NCI-H82 (cell line): ENCODE measurements at places on chromosomes 5 and 9.

GRCh38 chr5:74556631-74557595 lies 83.6 kb downstream of the ENC1 start:
- peak; percentile 87 for DNase-seq

DNA sequence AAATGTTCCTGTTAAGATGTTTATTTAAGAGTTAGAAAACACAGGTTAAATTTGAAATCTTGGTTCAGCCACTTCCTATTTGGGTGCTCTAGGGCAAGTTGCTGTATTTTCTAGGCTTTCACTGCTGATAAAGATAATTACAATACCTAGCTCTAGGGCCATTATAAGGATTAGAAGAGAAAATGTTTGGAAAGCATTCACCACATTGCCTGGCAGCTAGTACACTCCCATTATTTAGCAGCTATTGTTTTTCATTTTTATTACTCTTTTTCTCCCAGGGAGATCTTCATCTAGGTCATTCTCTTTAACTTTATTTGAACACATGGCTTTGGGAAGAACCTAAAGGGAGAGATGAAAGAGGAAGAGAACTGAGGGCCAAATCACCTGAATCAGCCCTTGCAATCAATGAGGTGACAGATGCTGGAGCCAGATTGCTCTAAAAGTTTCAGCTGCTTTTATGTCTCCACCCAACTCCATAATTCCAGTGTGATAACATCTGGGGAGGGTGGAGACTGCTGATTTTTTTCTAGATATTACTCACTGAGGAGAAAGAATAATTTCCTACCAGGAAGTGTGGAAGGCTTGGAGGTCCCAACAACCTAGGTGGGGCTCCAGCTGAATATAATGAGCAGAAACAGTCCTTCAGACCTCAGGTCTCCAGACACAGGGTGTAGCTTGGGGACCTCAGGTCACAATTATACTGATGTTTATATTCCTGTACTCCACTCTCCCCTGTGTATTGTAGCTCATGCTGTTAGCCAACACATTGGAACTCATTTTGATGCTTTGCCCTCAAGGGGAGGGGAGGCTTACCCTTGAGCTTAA lies 640.0 kb downstream of the RAB3C start:
- DNase-seq = peak; percentile 57

- no peak for DNase-seq
These were observed 4.5 kb upstream of the ORM1 start for GRCh38 chr9:114318416-114318815.

DNA sequence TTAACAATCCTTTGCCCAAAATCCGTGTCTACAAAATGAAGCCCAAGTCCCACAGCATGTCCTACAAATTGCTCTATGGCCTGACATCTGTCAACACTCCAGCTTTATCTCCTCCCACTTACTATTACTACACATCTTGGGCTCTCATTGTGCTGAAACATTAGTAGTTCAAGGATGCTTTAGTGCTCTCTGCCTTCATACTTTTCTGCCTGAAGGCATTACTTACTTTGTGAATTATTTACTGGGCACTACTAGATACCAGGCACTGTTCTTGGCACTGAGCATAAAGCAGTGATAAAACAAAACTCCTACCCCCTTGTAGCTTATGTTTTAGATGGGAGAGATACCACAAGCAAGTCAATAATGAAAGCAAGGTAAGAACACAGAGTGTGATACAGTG lies 113.4 kb downstream of the TTLL11 start:
- DNase-seq = no peak

GRCh38 chr9:113515862-113516261 lies 52.3 kb downstream of the RGS3 start:
- DNase-seq = no peak

GRCh38 chr5:64666078-64666477 lies 24.2 kb upstream of the SHISAL2B start:
- no peak for DNase-seq

GRCh38 chr9:136124976-136125692 lies 6.5 kb upstream of the TMEM250 start:
- no peak for DNase-seq

- no peak for DNase-seq
These were observed 28.7 kb downstream of the BICD2 start for GRCh38 chr9:92735636-92736562.

- no peak for DNase-seq
These were observed 71.2 kb downstream of the ARRDC3 start for GRCh38 chr5:91311697-91312501.
